Left lobe of liver (tissue), 2 donors: ENCODE measurements at places on chromosomes 12 and 14.

GRCh38 chr12:62660756-62661155 lies 194.1 kb downstream of the MON2 start:
- DNase-seq = no peak

- no peak for DNase-seq
Observed at GRCh38 chr12:73677520-73678291, 859.9 kb upstream of the ATXN7L3B start.

GRCh38 chr12:62983594-62983993 lies 48.6 kb upstream of the PPM1H start:
- DNase-seq = no peak

- no peak for DNase-seq
Observed at GRCh38 chr14:49640540-49641417, 5.7 kb upstream of the DNAAF2 start.

DNA sequence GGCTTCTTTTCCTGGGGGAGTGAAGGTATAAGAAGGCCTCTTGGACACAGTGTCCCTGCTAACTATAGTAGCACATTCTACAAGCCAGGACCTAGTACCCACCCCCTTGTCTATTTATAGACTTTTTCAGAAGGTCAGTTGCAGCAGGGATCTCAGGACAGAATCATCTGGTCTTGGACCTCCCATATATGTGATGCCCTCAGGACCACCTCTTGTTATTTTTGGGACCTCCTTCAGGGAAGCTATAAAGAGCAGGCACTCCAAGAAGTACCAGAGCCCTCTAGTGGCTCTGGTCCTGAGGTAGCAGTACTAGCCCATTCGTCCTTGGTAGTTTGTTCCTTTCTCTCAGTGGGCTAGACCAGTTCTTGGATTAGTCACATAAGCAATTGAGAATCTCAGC lies 4.3 kb downstream of the COQ10A start:
- DNase-seq = no peak

DNA sequence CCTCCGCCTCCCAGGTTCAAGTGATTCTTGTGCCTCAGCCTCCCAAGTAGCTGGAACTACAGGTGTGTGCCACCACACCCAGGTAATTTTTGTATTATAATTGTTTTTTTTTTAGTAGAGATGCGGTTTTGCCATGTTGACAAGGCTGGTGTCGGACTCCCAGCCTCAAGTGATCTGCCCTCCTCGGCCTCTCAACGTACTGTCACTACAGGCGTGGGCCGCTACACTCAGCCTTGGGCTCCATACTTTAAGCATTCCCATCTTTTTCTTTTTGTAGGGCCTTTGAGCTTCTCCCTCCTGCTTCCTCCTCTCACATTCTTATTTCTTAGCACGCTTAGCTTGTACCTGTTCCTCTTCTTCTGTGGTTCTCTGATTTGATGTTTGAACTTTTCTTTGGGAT lies 62.8 kb downstream of the SERPINA3 start:
- peak; percentile 4 for DNase-seq

- no peak for DNase-seq
Observed at GRCh38 chr12:108046135-108046534, 83.0 kb upstream of the WSCD2 start.

DNA sequence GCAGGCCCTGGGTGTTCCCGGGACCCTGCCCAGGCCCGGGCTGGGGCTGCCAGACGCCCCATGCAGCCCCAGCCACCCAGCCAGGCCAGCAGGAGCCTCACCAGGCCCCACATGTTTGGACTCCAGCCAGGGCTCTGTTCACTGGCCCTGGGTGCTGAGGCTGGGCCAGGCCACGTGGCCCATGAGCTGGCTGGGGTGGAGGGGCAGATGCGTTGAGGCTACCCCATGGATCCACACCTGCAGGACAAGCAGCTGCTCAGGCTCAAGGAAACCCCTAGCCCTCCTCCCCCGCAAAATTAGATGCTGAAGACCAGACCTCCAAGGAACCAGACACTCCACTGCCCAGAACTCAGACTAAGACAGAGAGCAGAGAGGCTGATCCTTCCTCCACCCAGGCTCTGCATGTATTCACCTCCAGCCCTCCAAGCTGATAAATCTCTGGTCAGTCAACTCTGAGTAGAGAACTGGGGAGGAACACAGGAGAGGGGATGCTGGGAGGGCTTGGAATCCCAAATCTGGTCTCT lies 1.6 kb downstream of the CDH24 start:
- no peak for DNase-seq

GRCh38 chr14:92459950-92460421 lies 53.6 kb upstream of the RIN3 start:
- DNase-seq = no peak

DNA sequence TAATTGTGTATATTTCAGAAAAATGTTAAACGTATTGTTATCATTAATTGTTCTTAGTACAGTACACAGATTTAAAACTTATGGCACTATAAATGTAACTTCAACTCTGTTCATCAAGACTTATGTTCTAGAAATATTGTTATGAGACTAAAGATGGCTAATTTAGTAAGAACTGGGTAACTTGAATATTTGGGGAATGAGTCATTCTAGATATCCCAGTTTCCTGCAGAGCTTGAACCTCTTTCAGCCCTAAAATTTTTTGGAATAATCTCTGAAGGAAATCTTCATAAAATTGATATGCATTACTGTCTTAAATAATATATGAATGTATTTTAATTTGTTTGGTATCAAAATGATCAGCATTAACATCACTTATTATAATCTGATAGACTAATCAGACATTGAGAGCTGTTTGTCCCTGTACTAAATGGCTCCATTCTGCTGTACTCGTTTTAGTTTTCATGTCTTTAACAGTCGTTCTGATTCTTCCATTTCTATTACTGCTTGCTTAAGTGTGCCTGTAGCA lies 87.1 kb downstream of the VEZT start:
- DNase-seq = no peak

- DNase-seq = no peak
Observed at GRCh38 chr12:21656905-21657325, 727 bp downstream of the LDHB start.

DNA sequence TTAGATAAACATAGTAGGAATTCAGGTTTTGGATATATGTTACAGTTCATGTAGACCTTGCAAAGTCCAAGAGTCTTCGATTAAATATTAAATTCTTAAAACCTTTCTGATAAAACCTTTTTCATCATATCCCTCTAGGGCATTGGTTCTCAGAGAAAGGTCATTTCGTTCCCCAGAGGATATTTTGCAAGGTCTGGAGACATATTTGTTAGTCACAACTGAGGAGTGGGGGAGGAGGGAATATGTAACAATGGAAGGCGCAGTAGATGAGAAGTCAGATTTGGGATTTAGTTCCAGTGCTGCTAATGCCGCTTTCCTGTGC lies 5.3 kb downstream of the TMEM253 start:
- no peak for DNase-seq

GRCh38 chr14:56129933-56130332 lies 11.7 kb downstream of the PELI2 start:
- no peak for DNase-seq

DNA sequence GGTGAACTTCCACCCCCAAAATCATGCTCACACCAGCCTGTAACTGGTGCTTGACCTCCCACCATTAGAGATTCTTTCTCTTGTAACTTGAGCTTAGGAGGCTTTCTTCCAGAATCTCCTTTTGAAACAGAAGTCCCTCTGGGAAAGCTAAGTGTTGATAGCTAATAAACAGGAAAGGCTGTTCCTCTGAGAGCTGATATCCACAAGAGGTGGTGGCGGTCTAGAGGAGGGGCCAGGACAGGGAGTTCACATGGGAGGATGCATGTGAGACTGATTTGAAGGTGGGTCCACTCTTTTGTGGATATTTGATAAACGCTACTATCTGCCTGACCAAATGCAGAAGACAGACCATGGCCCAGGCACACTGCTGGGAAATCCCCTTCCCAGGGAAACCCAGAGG lies 10.2 kb upstream of the PRMT8 start:
- no peak for DNase-seq

DNA sequence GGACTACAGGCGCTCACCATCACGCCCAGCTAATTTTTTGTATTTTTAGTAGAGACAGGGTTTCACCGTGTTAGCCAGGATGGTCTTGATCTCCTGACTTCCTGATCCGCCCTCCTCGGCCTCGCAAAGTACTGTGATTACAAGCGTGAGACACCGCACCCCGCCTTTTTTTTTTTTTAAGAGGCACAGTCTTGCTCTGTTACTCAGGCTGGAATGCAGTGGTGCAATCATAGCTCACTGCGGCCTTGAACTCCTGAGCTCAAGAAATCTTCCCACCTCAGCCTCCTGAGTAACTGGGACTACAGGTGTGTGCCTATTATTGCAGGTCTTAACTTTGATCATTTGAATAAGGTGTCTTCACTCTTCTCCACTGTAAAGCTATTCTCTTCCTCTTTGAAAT lies 5.3 kb upstream of the GLTP start:
- DNase-seq = no peak

- DNase-seq = no peak
Observed at GRCh38 chr14:89242652-89243279, 174.3 kb downstream of the FOXN3 start.

DNA sequence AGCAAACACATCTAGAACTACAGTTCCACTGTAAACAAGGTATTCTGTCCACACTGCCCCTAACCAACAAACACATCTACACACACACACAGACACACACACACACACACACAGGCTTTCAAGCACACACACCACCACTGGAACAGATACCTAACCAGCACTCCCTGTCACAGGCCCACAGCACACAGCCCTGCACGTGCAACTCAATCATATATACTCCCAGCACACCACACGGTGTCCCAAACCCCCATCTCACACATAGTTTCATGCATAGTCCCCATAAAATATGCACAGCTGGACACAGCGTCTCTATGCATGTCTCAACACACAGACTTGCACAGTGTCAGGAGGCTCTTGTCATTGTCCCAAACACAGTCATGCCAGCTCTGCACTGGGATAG lies 27.6 kb downstream of the KRT8 start:
- no peak for DNase-seq

DNA sequence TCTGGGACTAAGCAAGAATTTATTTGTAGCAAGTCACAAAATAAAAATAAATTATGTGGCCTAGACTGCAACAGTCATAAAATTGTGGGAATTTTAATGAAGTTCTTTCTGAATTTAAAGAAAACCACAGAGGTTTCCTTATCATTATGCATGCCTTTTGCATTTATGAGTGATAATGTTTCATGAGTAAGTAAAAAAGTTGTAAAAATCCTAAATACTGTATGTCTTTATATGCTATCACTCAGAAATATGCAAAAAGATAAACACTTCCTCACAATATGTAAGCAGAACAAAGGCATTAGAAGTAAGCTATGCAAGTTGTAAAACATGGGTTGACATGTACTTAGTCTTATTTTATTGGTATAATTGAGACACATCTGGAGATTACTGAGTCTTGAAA lies 239.4 kb upstream of the PDE3A start:
- DNase-seq = no peak

DNA sequence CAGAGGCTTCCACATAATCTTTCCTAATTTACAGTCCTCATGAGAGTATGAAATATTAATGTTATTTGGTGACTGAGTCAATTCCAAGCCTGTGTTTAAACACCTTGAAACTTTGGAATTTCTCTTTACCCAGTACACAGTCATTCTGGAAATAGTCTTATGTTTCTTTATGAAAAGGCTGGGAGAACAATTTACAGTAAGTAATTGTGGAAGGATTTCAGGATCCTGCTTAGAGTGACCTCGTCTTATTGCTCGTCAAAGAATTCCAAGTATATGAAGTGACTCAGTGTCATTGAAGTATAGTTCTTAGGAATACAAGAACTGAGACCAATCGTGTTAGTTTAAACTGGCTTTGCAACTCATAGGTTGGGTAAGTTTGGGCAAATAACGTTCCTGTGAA lies 634.2 kb downstream of the SLC16A7 start:
- DNase-seq = no peak

DNA sequence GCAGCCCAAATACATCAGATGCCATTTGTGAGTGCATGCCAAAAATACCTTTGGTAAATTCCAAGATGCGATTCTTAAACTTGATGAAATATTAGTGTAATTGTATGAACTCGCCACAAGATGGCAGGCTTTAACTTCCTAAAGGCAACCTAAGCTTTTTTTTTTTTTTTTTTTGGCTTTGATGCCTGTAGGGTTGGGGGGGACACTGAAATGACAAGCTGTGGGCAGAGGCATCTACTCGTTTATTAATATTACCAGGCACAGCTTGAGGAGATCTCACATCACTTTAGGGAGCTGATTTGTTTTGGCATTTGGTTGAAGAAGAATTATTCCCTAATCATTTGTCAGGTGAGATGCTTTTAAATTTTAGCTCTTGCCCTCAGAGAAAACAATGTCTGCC lies 126.7 kb upstream of the CCDC196 start:
- no peak for DNase-seq

DNA sequence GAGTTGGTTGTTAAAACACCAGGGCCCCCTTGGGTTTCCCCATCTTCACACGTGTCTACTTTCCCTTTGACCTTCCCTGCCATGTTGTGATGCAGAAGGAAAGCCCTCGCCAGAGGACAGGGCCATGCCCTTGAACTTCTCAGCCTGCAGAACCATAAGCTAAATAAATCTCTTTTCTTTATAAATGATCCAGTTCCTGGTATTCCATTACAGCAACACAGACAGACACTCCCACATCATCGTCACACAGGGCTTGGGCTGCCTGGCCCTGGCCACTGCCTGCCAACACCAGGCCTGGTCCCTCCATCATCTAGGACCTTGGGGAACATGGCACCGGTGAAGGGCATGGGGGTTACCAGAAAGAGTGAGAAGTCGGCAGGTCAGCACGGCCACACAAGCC lies 84.8 kb downstream of the DPF3 start:
- no peak for DNase-seq

DNA sequence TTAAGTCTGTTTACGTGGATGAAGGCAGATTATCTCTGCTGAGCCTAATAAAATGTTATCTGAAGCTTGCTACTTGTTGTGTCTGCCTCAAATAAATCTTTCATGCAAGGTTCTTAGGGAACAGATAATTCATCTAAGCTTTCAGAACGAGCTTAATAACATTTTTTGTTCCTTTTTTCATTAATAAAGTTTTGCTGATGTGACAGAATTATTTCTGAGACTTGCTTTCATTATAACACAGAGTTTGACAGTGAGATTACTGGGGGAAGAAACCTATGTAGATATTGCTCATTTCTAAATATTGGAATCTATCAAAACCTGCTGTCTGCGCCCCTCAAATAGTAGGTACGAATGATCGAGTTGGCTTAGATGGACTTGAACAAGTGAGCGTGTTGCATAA lies 948.7 kb upstream of the SEL1L start:
- DNase-seq = no peak

- DNase-seq = no peak
Observed at GRCh38 chr14:66507181-66507721, 696 bp upstream of the GPHN start.

DNA sequence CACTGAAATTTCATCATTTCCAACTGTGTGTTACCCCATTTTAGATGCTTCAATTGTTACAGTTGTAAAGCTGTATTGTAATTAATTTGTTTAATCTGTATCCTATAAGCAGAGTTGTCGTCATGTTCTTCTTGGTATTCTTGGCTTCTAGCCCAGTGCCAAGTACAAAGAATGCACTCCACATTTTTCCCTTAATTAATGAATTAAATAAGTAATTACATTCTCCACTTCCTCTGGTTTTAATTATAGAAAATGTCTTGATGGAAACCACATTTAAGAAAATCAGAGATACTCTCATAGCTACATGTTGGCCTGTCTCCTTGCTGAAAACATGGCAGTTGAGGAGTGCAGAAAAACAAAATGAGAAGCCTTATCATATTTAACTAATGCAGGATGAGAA lies 746 bp downstream of the DNAI7 start:
- no peak for DNase-seq

- DNase-seq = peak; percentile 97
Observed at GRCh38 chr14:68784226-68784910, 8.5 kb downstream of the ZFP36L1 start.
